ENCODE measurements at places on chromosomes 7 and 10.

GRCh38 chr10:129033340-129033739 lies 433.7 kb upstream of the MGMT start:
- DNase-seq, result no peak

DNA sequence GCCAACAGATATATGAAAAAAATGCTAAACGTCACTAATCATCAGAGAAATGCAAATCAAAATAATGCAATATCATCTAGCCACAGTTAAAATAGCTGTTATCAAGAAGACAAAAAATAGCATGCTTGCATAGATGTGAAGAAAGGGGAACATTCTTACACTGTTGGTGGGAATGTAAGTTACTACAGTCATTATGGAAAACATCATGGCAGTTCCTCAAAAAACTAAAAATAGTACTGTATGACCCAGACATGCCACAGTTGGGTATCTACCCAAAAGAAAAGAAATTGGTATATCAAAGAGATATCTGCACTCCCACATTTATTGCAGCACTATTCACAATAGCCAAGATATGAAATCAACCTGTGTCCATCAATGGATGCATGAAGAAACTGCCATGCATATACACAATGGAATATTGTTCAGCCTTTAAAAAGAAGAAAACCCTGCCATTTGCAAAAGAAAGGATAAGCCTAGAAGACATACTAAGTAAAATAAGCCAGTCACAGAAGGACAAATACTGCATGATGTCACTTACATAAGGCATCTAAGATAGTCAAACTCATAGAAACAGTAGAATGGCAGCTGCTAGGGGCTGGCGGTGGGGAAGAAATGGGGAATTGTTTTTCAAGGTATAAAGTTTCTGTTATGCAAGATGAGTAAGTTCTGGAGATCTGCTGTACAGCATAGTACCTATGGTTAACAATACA lies 107.0 kb downstream of the PTPN20 start:
- no peak for DNase-seq

GRCh38 chr7:121537031-121537430 lies 140.9 kb upstream of the FAM3C start:
- no peak for DNase-seq

GRCh38 chr10:50931948-50932431 lies 46.6 kb upstream of the A1CF start:
- no peak for DNase-seq

- DNase-seq, result no peak
Observed at GRCh38 chr7:158585721-158586498, 1.7 kb downstream of the PTPRN2 start.

DNA sequence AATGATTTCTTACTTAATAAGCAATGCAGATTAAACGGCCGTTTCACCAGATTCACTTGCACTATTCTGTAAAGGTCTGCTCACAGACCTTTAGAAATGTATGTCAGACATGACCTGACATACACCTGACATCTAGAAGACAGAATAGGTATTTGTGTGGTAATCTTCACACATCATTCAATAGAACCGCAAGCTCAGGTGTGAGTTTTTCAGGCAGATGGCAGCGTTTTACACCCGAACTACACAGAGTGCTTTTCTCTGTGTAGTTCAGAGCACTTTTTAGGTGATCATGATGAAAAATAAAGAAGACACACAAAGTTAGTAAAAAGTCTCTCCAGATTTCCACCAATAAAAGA lies 63.2 kb downstream of the PRKCQ start:
- DNase-seq, result no peak

DNA sequence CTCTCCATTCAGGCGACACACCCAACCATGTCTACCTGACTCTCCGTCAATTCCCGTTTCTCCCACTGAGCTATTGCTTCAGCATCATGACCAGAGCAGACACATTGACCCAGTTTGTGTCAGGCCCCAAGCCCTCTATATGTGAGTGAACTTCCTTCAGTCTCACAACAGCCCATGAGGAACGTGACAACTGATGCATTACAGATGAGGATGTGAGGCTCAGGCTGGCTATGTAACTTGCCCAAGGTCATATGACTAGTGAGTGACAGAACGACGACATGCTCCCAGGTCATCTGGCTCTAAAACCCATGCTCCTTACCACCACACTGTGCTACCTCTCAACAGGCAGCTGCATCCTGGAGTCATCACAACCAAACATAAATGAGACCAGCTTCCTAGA lies 3.7 kb downstream of the TMEM140 start:
- no peak for DNase-seq

GRCh38 chr10:126222736-126223511 lies 165.4 kb downstream of the ADAM12 start:
- peak; percentile 60 for DNase-seq

DNA sequence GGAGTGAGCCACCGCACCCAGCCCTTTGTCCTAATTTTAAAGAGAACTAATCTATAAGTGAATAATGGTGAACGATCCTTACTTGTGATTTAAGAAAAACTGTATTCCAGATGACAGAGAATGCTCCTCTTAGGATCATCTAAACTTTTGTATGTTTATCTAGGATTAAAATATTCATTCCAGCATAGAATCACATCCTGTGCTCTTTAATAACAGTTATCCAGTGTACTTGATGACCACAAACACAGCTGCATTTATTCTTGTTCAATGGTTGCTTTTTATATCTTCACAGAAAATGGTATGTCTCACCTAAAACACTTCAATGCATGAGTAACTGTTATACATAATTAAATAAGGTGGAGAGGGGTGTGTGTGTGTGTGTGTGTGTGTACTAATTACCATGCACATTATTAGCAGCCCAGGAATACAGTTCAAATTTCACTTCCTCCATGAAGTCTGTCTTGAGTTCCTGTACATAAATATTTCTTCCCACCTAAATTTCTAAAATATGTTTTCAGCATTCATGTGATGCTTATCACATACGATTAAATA lies 38.5 kb upstream of the SEMA3C start:
- DNase-seq, result no peak

- DNase-seq, result no peak
Observed at GRCh38 chr10:680146-680545, 9.3 kb downstream of the DIP2C start.

DNA sequence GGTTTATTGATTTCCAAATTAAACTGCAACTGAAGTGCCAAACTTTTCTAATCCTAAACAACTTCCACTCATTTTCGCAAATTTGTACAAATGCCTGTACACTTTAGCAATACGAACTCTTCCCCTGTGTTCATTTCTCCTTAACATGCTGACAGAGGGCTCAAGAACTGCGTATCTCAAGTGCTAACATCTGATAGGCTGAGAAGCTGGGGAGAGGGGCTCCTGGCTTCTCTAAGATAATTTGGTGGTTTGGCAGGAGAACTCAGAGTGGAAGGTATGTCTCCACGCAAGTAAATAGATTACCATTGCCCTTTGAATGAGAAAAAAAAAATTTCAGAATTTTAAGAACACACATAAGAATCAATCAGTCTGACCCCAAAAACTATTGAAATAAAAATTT lies 53.3 kb upstream of the ANLN start:
- DNase-seq, result no peak

DNA sequence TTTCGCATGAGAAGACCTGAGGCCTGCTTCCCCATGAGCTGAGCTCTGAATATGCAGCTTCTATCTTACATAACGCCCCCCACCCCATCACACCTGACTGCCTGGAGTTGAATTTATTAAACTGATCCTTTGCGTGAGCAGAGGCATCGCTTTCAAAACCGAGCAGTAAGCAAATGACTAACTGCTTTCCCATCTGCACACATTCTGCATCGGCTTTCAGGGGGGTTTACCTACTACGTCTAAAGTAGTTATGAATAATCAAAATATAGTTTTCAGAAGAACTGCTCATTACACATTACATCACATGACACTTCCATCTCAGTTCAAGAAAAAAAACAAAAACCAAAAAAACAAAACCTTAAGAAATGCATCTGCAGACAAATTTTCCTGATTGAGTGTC lies 54.7 kb upstream of the EGR2 start:
- DNase-seq, result no peak

- no peak for DNase-seq
Observed at GRCh38 chr10:66925373-66925772, 463 bp upstream of the LRRTM3 start.

DNA sequence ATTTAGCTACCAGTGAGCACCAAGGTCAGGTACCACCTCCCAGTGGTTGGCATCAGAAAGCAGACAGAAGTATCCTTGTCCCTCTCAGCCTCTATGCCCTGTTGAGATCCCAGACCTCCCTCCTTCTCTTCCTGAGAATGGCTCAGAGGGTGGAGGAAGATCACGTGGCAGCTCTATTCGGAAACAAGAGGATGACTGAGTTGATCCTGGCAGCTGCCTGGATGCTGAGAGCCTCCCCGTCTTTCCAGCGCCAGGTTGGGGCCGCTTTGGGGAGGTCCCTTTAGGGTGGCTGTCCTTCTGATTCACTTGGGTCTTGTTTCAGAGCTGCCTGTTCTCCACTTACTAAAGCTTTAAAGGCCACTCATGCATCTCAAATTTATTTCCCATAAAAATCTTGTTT lies 36.9 kb upstream of the NPFFR1 start:
- peak; percentile 64 for DNase-seq

DNA sequence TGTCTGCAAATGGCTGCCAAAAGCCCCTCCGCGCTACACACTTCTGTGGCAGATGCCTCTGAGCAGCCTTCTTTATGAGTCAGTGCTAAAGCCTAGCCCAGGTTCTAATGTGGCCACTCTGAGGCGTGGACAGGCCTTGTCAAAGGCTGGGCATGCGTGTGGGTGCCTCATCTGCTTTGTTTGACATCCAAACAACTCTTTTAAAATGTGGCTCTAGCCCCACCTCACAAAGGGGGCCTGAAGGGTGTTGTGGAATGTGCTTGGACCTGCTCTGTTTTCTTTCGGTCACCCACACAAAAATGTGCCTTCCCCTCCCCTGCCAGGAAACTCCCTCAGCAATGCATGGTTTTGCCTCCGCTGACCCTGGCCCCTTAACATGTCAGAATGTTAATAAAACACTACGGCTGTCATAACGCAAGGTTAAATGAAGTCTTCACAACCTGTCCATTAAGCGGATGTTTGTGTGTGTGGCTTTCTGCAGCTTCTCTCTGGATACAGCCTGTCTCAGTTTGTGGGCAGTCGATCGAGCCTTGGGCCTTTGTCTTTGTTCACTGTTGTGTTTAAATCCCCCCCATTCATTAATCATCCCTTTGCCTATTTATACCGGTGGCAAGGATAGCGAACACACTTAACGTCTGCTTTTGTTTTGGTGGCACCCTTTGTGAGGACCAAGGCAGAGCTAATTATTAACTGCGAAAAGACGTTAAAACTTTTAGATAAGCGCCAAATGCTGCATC lies 718.9 kb downstream of the LRMDA start:
- no peak for DNase-seq

DNA sequence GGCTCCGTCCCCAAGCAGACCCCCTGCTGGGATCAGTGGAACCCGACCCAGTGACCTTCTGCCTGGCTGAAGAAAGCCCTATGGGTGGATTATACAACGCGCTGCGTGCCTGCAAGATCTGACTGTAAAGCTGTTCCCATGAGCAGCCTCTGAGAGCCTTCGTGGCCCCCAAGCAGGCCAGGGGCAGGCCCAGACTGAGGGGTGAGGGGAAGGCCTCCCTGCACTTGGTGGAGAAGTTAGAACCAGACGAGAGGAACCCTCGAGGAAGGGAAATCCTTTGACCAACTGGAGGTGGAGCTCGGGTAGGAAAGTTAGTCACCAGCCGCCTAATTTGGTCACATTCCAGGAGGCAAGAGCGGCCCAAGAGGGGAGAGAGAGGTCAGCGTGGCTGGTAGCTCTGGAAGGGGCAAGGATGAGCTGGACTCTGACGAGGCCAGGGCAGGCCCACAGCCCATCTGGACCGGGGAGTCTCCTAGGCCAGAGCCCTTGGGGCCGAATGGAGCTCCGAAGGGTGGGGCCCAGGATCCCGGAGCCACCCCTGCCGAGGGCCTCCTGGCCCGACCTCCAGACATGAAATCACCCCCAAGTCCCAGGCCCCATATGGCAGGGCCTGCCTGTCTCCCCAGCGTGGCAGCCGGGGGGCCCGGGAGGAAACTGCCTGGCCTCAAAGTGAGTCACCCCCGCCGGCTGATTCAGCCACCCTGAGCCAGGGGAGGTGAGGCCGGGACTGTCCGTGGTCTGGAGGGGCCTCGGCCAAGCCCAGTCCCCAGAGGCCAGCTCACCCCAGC lies 23.3 kb upstream of the PDGFA start:
- peak; percentile 95 for DNase-seq

Measured in AG08395 (cell line).